ENCODE measurements at places on chromosomes 4 and X.
A peak's percentile ranks its signal among the peaks of the same experiment; 100 is the strongest.

DNA sequence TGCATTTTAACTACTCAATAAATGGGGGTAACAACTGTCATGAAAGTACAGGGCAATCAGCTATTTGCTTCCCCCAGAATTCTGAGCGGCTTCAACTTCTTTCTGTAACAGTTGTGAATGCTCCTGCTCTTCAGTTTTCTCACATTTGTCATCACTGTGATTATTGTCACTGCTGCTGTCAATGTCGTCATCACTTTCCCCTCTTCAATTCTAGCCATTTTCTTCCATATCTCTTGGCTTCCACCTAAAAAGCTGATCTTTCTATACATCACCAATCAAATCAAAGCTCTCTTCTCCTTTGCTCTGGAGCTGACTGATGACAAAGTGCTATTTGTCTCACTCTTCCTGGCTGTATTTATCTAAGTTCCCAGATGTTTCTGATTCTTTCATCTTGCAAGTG, 125.6 kb downstream of the COMMD8 start:
- no peak for DNase-seq

GRCh38 chr4:105196523-105197145, 50.0 kb downstream of the TET2 start:
- no peak for DNase-seq

- DNase-seq: no peak
Observed at GRCh38 chr4:126647756-126648397, 984.9 kb upstream of the INTU start.

GRCh38 chr4:26126143-26126718, 194.6 kb upstream of the RBPJ start:
- DNase-seq: no peak

- DNase-seq: no peak
Observed at GRCh38 chr4:72909461-72909860, 160.1 kb downstream of the COX18 start.

- DNase-seq: no peak
Observed at GRCh38 chr4:180567080-180567479, 1676.1 kb upstream of the TENM3 start.

- no peak for DNase-seq
Observed at GRCh38 chr4:66182636-66183035, 512.3 kb upstream of the EPHA5 start.

- DNase-seq: no peak
Observed at GRCh38 chrX:130715299-130715698, 187.7 kb downstream of the ENOX2 start.

GRCh38 chr4:5708449-5709206, at the start of gene EVC2:
Gene EVC2 (minus strand): TSS chr4:5708559. CDS start chr4:5708513, 46 bp downstream.
- peak; percentile 87 for DNase-seq

DNA sequence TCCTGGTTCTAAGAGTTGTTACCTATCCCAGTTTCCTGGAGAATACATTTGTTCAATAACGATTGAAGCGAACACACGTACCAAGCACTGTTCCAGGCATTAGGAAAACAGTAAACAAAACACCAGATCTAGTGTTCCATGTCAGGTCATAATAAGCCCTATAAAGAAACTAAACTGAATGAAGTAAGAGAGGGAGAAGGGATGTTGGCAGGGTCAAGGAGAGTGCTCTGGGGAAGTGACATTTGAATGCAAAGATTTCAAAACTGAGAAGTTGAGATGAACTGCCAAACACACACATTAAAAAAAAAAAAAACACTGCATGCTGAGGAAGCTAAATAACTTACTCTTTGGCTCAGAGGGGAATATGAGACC, 14.4 kb upstream of the ENAM start:
- no peak for DNase-seq

GRCh38 chrX:39714471-39714870, 383.3 kb downstream of the BCOR start:
- DNase-seq: no peak

- no peak for DNase-seq
Observed at GRCh38 chr4:96677499-96677898, 837.6 kb downstream of the PDHA2 start.

DNA sequence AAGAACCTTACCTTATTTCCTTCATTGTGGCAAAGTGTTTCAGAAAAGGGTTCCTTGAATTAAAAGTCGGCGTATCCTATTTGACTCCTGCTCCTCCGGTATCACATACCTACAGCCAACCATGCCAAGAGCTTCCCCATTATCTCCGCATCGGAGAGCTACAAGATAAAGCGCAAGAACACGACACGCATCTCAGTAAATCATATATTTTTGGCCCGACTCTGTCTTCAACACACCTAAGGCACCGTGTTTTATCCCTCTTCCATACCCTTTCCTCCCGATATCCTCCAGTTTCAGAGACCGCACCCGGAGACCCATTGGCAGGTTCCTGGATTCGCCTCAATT, 497 bp upstream of the THAP9 start:
- DNase-seq: no peak

DNA sequence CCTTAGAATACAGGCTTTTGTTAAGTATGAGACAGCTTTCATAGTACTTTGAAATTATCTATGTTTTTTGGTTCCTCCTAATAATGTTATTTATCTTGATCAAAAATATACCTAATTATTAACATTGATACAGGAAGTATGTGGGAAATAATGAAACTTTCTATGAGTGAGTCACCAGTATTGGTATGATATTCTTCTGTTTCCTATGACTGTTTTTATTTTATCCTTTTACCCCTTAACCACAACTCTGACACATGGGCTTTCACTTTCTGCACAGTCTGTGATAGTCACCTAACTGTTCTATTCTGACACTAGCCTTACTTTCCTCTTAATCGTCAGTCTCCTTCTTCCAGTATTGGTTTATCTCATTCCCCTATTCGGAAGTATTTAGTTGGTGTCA, 4.7 kb downstream of the THAP9 start:
- no peak for DNase-seq

- no peak for DNase-seq
Observed at GRCh38 chr4:1568855-1569460, 115.2 kb downstream of the FAM53A start.

DNA sequence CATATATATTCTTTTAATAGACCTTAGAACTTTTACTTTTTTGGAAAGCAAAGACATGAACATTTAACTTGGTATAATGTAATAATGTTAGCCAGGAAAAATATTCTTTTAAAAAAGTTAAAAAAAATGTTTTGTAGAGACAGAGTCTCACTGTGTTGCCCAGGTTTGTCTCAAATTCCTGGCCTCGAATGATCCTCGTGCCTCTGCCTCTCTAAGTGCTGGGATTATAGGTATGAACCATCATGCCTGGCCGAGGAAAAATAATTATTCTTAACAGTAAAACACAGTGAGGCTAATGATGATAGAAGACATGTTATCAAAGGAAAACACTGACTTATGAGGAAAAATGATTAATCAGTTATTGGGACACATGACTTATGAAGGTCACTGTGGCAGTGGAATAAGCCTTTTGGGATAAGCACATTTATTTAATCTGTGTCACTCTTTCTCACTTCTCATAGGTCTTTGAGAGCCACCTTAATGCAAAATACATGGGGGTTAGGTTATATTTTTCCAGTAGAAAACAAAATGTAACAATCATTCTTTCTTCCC, 6.0 kb upstream of the BMP2K start:
- DNase-seq: no peak

GRCh38 chr4:184012937-184013336, 107.8 kb downstream of the STOX2 start:
- no peak for DNase-seq

DNA sequence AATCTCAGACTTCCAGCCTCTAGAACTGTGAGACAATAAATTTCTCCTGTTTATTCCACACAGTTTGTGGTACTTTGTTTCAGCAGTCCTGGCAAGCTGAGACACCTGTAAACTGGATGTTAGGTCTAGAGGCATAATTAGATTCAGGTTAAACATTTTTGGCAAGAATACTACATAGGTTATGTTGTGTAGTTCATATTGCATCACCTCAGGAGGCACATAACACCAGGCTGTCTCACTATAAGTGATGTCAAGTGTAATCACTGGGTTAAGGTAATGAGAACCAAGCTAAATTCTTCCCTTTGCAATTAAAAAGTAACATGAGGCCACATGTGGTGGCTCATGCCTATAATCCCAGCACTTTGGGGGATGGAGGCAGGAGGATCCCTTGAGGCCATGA, 214.2 kb downstream of the ZNF674 start:
- no peak for DNase-seq

- no peak for DNase-seq
Observed at GRCh38 chr4:17587094-17587822, 10.3 kb downstream of the LAP3 start.

DNA sequence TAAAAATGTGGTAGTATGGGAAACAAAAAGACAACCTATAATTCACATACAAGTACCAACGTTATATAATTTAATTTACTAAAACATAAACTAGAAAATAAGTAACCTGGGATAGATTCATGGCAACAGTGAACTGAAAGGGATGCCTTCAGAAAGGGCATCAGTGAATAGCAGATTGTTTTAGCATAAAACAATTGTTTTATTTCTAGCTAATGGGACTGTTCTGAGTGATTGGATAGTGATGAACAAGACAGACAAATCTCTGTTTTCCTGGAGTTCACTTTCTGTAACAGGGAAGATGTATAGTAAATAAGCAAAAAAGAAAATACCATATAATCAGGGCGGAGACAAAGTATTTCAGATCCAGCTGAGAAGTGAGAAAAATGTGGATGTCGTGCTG, 379.1 kb upstream of the SPOCK3 start:
- DNase-seq: no peak

DNA sequence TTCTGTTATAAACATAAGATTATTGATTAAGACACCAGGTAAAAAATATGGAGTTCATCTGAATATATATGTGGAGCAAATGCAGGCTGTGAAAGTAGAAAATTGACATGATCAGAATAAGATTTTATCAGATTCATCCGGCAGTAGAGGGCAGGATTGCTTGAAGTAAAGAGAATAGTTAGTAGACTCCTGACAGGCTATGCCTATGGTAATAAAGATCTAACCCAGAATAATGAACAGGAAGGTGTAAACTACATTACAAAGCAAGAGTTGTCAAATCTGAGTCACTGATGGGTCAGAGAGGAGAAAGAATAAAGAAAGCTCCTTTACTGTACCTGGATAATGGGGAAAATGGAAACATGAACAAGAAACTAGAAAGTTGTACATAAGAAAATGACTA, 20.8 kb upstream of the TMEM184C start:
- DNase-seq: no peak

- DNase-seq: no peak
Observed at GRCh38 chrX:39652336-39652735, 445.4 kb downstream of the BCOR start.

- no peak for DNase-seq
Observed at GRCh38 chr4:3307486-3307885, 14.7 kb downstream of the RGS12 start.

DNA sequence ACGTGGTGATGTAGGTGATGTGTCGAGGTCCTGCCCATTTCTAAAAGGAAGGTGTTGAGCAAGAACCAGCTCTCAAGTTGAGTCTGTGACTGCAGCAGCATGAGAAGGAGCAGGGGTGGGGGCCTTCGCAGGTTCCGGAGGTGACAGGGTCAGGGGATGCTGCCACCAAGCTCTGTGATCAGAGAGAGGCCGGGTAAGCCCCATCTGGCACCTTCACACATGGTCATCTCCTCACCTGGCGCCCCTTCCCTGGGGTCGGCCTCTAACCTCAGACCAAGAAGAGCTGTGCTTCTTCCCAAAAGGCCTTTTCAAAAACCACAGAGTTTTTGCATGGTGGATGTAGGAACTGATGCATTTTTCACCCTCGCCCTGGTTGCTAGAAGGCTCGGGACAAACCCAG, 137.6 kb downstream of the CPZ start:
- peak; percentile 57 for DNase-seq

- no peak for DNase-seq
Observed at GRCh38 chr4:140637836-140638235, 69.1 kb upstream of the UCP1 start.

GRCh38 chr4:8281519-8282133, 12.1 kb downstream of the HTRA3 start:
- peak; percentile 88 for DNase-seq

- DNase-seq: no peak
Observed at GRCh38 chr4:26217961-26218676, 102.7 kb upstream of the RBPJ start.

GRCh38 chrX:133402830-133403625, 12.3 kb downstream of the GPC4 start:
- DNase-seq: no peak

- DNase-seq: peak; percentile 69
Observed at GRCh38 chrX:129738466-129739308, at the start of gene XPNPEP2. Gene XPNPEP2 (plus strand): TSS chrX:129738979. CDS start chrX:129739214, 235 bp downstream.

DNA sequence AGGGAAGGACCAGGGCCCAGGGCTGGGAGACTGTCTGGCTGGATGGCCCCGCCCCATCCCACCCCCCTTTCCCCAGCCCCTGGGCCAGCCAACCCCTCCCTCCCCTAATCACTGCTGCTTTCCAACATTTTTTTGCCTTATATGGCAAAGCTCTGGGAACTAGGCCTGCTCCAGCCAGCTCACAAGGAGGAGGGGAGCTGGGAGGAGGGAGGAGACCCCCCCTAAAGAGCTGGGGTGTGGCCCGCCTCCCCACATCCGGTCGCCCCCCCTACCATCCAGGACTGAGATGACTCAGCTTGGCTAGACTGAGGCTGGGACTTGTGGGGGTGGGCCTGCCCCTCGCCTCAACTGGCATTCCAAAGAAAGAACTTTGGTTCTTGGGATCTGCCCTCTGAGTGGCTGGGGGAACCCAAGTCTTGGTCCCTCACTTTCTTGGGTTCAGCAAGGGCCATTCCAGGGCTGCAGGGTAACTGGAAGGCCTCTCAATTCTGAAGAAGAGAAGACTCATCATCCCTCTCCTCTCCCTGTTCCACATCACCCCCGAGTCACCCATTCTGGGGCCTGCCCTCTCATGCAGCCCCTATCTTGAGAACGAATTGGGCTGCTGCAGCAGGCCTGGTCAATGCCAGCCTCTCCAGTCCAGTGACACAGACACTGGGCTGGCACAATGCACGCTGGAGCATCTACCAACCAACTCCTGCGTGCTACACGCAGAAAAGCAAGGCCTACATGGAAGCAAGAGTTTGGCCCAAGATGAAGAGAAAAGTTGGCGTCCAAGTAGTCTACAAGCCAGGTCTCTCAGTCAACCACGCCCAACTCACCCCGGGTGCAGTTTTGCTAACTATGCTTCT, 4.8 kb downstream of the FLNA start:
- peak; percentile 79 for DNase-seq

- DNase-seq: no peak
Observed at GRCh38 chr4:153038623-153039311, 102.6 kb downstream of the FHDC1 start.

DNA sequence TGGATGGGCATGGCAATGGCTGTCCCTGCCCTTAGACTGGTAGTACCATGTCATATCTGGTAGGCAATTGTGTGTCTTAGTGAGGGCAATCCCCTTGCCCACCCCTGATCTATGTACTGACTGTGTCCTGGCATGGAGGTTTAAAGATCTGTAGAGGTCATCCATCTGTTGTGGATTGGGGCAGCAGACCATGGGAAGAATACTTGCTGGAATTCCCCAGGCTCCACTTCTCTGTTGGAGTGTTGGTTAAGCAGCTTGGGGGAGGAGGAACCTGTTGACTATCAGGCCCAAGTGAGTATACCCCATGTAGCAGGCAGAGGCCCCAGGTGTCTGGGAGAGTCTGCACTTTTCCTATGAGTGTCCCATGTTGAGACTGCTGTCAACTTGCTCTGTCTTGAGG, 246.7 kb upstream of the DIPK2B start:
- no peak for DNase-seq
